Activated naive CD4-positive, alpha-beta T cell treated with anti-CD3 and anti-CD28 coated beads, Interleukin-2, amount 50 U/mL, for 16 hours (primary cell): ENCODE measurements at places on chromosomes 2 and 18.

DNA sequence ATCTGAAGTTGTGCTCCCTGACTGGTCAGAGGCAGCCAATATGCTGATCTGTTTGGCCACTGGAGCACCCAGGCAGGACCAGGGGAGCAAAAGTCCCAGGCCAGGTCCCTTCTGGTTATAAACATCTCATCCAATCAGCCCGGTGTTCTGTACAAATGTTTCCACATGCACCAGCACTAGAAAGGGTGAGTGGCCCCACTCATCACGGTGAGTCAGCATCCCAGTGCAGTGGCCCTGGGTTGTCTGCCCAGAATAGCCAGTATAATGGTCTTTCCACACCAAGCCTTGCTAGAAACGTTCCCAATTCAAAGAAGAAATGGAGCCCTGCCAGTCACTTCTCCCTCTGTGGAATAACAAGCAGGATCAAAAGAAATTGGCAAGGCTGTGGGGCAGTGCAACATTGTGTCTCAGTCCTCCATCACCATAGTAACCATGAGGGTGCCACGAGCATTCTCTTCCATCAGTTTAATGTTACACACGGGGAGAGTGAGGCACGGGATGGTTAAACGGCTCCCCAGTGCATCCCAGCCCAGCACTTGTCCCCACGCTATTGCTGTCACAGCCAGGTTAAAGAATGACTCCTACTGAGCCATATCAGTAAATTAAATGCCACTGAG lies 174.9 kb downstream of the SEPTIN10 start:
- no peak for DNase-seq

DNA sequence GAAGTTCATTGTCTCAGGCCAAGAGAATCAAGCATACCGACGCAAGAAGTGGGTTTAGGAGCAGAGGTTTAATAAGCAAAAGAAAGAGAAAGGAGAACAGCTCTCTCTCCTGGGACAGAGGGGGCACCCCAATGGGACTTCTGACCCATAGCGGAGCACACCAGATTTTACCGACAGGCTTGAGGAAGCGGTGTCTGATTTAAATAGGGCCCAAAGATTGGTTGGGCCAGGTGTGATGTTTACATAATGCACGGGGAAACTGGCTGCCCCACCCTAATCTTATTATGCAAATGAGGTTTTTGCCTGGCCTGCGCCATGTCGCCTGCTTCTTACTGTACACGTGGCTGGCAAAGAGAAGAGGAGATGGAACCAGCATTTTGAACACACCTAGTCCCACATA lies 106.2 kb downstream of the MREG start:
- no peak for DNase-seq

- no peak for DNase-seq
Measured at GRCh38 chr18:63083555-63083954, 236.0 kb downstream of the BCL2 start.

DNA sequence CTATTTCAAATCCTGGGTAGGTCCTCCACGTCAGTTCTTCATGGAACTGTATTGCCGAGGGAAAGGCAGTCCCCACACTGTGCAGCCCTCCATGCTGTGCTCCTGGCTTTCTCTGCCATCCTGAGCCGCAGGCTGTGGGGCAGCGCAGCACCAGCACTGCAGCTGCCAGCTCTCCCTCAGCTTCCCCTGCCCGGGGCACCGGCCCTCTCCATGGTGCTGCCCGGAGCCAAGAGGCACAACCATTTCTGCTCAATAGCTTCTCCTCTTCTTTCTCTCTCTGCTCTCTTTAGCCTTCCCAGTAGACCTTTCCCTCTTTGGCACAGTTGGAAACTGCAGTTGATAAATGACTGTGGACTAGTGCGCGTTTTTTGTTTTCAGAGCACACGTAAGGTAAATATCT lies 12.1 kb downstream of the ANKRD23 start:
- DNase-seq, result no peak

DNA sequence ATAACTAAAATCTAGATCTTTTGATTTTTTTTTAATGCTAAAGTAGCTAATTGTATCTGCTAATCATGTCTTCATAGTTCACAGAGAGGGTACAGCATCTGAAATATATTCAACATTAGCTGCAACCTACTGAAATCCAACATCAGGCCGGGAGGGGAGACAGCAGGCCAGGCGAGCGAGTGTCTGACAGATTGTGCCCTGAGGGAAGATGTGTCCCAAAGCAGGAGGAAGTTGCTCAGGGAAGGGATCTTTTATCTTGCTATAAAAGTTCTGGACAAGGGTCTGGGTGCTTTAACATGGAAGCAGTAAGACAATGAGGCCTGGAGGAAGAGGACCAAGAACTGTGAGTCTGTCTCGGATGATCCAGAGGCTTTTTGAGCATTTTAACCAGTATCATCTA lies 274.1 kb downstream of the AFF3 start:
- no peak for DNase-seq

GRCh38 chr2:136582628-136583205 lies 182.6 kb upstream of the THSD7B start:
- DNase-seq, result no peak
